Hematopoietic multipotent progenitor cell (in vitro differentiated cells): ENCODE measurements at places on chromosomes 11 and 22.

DNA sequence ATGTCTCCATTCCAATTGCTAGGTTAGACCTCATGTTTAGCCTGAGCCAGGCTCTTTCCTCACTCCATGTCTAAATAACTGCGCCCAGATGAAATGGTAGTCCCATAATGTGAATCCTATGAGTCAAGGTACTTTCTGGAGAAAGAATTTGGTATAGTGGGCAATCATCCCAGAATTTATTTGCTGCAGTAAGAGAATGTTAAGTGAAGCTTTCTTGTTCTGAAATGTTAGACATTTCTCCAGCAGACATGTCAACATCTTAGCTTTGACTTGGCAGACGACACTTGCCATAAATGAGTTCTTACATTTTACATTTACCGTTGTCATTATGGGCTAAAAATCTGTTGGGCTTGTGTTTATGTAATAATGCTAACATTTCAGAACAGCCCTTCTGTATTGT lies 165.2 kb downstream of the PGR start:
- no peak for DNase-seq

DNA sequence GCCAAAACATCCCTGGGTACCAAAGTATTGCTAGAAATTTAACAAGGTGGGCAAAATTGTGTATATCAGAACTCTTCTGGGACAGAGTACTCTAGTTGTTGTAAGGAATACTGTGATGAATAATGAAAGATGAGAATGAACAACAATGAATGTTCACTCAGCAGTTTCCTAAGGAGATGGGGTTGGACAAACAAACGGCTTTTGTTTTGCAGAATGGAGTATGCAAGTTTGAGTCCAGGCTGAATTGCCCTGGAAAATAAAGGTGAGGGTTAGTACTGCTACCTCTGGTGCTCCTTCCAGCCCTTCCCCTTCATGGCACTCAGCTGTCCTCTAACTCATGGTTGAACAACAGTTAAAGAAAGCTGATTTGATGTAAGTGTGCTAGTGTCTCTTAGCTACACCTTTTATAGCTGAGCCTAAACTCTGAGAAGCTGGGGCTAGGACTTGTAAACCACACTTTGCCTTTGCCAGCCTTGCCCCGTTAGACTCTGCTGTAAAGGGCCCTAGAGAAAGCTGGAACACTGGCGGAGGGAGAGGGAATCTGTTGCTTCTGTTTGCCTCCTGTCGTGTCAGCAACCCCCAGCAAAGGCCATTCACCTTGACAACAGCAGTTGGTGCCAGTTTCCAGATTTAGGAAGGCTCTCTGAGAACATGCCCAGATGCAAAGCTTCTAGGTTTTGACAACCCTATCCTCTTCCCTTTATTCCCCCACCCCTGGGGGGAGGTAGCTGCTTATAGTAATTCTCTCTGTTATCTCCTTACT lies 41.2 kb upstream of the POLD3 start:
- DNase-seq: no peak

- peak; percentile 62 for DNase-seq
These were observed 51.8 kb downstream of the OTOG start for GRCh38 chr11:17598700-17599459.

DNA sequence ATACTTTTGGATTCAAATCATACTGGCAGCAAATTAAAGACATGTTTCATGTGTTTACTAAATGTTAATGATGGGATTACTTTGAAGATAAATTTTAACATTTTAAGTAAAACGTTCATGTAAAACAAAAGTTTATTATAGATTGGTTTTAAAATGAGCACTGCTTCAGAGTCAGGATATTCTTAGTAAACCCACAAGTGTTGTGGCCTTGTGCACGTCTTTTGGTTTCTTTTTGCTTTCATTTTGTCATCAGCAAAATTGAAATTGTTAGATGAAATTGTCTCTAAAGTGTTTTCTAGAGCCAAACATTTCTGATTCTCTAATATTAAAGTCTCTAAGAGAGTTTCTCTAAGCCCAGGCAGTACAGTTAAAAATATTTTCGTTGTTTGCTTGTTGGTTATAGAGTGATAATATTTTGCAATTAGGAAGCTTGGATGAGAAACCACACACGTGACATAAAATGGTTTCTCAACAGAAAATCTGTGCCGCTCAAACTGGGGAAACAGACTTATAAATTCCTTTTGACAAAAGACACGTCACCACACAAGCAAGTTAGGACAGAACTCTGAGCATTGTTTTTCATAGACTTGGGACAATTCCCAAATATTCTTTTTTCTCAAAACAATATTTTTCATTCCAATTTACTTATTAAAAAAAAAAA lies 164.4 kb downstream of the TEAD1 start:
- DNase-seq: no peak

DNA sequence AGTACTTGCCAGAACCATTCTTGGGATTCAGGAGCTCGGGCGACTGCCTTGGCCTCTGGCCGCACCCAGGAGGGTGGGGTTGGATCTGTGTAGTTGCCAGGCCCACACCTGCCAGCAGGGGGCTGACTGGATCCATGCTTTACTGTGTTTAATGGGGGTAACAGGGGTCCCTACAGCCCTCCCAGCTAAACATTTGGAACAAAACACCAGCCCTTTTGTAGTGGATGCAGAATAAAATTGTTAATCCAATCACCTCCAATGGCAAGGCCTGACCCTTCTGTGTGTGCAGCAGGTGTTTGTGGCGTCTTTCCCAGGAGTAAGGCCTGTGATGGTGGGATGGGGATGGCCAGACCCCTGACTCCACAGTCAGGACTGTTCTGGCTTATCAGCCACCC lies 22.5 kb downstream of the SUN2 start:
- DNase-seq: peak; percentile 42
